ENCODE measurements at places on chromosomes 7 and 10.

DNA sequence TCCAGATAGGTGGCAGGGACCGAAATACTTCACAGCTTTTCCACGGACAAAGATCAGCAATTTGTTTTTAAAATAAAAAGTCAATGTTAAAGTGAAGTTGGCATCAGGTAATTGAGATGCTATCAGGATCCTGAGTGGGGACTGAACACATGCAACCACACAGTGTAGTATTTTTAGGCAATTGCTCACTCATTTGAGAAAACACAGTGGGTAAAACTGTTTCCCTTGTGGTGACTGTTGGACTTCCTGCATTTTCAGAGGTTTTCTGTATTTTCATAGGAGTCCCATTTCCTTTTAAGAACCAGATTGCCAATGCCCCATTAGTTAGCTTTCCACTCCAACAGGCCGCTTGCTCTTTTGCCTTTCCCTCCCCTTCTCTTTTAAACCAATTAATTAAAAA, 159.5 kb upstream of the ZNF32 start:
- DNase-seq, result no peak

GRCh38 chr10:119493155-119493554, 49.4 kb downstream of the RGS10 start:
- no peak for DNase-seq

- DNase-seq, result no peak
Observed at GRCh38 chr10:131249238-131249954, 62.1 kb downstream of the TCERG1L start.

DNA sequence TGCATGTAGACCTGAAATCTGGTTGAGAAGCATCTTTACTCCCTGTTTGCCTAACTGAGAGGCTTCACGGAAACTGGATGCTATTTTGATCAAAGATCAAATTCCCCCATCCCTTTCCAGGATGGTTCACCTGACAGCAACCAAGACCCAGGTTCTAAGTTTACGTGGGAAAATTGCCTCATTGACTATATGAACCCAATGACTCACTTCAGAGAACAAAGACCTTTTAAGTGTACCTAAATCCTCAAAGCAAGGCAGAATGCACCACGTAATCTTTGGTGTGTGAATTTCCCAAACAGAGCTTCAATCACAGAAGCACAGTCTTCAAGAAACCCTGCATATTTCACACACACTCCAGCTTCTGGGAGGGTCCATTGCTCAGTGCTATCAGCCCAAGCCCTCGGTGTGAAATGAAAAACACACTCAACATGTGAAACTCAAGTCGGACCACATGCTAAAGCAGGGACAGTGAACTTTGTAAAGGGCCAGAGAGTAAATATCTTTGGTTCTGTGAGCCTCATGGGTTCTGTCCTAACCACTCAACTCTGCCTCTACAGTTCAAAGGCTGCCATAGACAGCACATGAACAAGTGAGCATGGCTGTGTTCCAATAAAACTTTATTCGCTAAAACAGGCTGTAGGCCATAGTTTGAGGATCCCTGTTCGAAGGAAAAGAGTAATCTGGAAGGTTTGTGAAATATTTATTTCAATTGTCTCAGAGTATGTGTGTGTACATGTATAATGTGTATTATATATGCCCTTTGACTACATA, 275.6 kb upstream of the FOXK1 start:
- DNase-seq, result no peak

GRCh38 chr7:54544527-54545240, 2.5 kb downstream of the VSTM2A start:
- no peak for DNase-seq

DNA sequence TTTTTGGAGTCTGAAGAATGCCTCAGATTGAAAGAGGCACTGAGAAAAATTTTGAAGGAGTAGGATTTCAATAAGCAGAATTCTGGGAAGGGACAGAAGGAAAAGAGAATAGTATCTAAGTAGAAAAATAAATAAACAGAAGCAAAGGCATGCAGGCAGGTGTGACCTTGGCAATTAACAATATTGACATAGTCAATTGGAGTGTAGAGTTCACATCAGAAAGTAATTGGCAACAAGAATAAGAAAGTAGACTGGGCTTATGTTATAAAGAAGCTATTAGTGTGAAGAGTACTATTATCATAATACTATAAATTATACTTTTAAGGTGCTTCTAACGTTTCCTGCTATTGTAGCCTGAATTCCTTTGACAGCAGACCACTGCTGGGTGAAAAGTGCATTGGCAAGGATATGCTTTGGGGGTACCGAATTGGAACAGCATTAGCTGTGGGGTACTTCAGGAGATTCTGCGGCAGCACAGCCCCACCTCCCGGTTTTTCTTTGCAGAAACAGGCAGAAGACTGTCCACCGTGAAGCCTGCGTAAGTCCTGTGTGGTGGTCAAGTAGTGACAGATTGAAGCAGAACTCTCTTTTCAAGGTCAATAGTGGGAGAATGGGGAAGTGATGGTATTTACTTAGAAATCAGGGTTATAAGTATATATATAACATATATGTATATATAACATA, 357.0 kb downstream of the THSD7A start:
- DNase-seq, result no peak

DNA sequence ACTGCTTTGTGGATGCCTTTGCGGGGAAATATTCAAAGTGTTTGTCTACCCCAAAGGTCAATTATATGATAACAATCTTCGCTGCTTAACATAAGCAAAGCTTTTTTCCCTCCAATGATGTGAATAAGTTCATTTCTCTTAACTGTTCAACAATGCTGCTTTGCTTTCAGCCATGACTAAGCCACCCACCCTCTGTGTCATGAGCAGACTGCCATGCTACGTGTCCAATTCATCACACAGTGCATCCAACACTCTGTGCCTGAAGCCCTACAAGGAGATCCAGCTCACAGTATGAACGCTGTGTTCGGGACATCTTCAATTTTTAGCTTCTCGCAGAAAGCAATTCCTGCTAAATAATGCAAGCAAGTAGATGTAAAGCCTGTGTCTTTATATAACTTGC, 5.7 kb upstream of the TAS2R40 start:
- DNase-seq, result no peak

- no peak for DNase-seq
Observed at GRCh38 chr7:30166155-30166840, 31.5 kb downstream of the MTURN start.

DNA sequence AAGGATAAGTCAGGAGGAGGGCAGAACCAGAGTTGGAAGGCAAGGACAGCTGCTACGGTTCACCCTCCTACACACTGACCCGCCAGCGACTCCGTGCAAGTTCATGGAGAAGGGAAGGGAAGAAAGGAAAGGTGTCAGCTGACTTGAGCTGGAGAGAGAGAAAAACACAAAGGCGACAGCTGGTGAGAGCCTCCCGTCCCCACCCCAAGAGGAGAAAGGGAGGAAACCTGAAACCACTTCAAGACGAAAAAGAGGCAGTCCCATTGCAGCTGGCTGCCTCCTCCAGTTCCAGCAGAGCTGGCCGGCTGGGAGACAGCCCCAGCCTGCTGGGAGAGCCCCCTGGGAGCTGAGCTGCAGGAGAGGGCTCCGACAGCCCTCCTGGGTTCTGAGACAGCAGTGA, 75.2 kb downstream of the PARD3 start:
- no peak for DNase-seq

GRCh38 chr7:81886211-81886764, 116.4 kb upstream of the HGF start:
- DNase-seq, result no peak

GRCh38 chr10:44961931-44962750, 2.5 kb downstream of the RASSF4 start:
- DNase-seq, result no peak

DNA sequence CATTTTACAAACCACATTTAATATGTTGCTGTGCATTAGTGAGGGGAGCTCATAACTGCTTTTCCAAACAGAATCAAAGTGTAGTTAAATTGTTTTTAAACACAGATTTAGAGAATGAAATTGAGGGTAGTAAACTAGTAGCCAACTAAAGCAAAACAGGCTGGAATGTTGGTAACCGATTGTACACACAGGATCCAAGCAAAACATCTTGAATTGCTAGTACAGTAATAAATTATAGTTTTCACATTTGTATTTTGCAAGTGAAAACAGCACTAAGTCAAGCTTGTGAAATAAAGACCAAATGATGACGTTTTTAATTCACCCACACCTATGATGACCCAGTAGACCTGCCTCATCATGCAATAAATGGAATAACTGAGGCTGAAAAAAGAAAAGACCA, 198.3 kb downstream of the HDAC9 start:
- no peak for DNase-seq

DNA sequence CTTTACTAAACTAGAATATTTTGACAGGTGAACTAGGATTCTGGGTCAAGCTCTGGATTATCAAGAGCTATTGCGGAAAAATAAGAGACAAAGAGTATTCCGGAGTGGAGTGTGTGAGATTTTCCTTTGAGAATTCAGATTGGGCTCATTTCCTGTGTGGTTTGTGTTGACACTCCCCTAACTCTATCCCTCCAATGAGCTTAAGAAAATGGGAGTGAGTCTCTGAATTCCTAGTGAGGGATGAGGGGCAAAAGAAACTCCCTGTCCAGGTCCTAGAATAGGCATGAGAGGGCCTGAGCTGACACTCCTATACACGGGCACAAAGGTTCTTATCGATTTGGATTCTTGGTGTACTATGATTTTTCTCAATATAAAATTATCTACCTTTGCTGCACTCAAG, 10.2 kb downstream of the KLF14 start:
- DNase-seq, result no peak

GRCh38 chr10:69100136-69100872, 12.4 kb downstream of the SRGN start:
- no peak for DNase-seq

GRCh38 chr7:13290975-13291374, 603.5 kb downstream of the ARL4A start:
- no peak for DNase-seq

- DNase-seq, result no peak
Observed at GRCh38 chr7:142389544-142389943, 131.7 kb upstream of the PRSS58 start.

GRCh38 chr10:125122566-125122965, 37.8 kb downstream of the CTBP2 start:
- no peak for DNase-seq

DNA sequence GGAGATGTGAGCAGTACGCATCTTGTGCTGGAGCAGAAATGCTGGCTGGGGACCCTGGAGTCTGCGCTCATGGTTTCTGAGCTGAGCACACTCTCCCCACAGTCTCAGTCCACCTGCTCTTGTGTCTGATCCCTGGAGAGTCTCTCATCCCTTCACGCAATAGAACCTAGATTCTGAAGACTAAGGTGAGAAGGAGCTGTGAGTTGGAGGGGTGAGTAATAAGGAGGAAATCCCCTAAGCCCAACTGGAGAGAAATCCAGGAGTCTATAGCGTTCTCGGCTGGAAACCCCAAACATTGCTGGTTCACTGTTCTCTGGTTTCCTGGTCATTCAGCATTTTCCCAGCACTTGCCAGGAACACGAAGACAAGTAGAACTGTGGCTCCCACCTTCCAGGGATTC, 68.3 kb upstream of the SMNDC1 start:
- no peak for DNase-seq

DNA sequence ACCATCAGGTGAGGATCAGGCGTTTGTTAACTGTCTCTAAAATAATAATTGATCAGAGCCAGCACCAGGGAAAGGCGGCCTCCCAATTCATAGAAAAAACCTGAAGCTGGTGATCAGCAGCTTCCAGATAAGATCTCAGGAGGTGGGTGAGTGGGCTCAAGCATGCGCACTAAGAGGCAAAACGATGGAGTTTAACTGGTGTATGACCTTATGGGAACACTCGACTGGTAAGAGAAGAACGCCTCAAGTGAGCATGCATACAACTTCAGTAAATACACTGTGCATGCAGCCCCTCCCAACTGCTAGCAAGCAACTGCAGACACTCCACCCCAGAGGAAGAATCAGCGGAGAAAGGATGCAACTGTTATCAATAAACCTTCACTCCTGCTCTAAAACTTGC, 18.1 kb downstream of the RAPGEF5 start:
- no peak for DNase-seq

DNA sequence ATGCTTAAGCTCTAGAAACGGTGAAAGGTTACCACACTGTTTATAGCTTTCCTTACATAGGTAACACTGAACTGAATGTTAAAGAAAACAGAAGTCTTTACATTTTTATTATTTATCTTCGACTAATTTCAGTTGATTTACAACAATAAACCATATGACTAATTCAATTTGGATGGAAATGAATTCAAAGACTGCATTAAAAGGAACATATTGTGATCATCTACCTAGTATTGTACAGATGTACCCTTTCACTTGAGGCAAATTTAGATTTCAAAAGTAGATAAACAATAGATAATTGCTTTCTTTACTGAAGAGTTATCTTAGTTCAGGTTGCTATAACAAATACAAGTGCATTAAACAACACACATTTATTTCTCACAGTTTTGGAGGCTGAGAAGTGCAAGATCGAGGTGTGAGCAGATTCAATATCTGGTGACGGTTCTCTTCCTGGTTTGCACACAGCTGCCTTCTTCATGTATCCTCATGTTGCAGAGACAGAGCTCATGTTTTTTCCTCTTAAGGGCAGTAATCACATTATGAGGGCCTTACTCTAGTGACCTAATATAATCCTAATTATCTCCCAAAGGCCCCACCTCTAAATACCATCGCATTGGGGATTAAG, 15.0 kb upstream of the ARMC3 start:
- no peak for DNase-seq

- DNase-seq, result no peak
Observed at GRCh38 chr10:84845628-84846261, 517.4 kb downstream of the CCSER2 start.

DNA sequence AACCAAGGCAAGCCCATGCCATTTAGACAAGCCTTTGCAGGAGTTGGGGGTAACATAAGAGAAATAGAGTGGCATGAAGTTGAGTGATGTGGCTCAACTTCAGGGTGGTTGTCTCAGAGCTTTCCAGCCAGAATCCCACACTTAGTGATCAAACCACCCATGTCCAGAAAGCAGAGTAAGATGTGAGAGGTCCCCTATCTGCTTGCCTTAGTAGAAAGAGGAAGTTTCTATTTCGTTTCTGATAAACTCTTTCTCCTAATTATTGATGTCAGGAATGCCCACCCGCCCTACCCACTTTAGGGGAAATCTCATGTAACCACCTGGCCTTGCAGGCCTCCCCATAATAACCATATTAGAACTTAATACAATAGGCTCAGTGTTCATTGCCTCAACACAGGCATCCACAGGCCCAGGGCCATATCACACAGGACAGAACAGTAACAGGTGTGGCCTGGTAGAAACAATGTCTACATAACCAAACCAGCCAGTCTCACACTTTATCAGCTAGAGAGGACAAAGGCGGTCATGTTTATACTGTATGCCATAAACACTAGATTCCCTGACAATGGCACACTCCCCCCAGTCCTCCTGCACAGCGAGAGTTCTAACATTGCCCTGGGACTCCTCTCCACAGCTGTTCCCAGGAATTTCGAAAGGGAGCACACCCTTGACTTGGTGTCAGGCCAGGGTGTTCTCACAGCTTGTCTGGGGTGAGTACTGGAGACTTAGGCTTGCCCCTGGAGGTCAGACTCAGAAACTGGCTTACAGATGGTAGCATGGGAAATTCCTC, 364.4 kb downstream of the CXCL12 start:
- no peak for DNase-seq

GRCh38 chr7:139985811-139986210, 76.9 kb downstream of the PARP12 start:
- no peak for DNase-seq
